NCI-H2081 treated with DMSO at 0.1 percent for 48 hours (cell line): ENCODE measurements at places on chromosomes 6 and 20.
A peak's percentile ranks its signal among the peaks of the same experiment; 100 is the strongest.

DNA sequence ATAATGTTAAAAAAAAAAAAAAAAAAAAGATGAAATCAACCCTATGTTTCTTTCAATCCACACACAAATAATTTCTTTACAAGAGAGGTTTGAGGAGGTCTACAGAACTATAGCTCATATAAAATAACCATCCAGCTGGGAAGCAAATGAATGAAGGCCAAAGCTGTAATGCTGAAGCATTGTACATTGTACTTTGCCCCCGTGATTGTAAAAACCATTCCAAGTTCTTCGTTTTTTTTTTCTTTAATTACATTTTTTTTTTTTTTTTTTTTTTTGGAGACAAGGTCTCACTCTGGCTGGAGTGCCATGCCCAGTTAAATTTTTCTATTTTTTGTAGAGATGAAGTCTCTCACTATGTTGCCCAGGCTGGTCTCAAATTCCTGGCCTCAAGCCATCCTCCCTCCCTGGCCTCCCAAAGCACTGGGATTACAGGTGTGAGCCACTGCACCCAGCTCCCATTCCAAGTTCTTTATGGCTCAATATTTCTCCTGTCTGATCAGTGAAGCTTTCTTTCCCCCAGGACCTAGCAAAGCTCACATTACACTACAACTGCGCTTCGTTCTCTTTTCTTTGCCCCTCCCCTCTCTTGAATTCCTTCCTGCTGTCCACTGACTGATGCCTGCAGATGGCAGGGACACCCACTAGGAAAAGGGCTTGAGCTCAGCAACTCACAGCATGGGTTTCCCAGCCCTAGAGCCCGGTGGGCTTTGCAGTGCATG is 53.0 kb upstream of the NOP56 start:
- no peak for DNase-seq

GRCh38 chr20:36736451-36737182 is 9.3 kb downstream of the NDRG3 start:
- no peak for DNase-seq

GRCh38 chr6:27494987-27495385 is 22.1 kb upstream of the ZNF184 start:
- DNase-seq: no peak

GRCh38 chr6:16236631-16237199 is 1.7 kb upstream of the GMPR start:
- DNase-seq: no peak

DNA sequence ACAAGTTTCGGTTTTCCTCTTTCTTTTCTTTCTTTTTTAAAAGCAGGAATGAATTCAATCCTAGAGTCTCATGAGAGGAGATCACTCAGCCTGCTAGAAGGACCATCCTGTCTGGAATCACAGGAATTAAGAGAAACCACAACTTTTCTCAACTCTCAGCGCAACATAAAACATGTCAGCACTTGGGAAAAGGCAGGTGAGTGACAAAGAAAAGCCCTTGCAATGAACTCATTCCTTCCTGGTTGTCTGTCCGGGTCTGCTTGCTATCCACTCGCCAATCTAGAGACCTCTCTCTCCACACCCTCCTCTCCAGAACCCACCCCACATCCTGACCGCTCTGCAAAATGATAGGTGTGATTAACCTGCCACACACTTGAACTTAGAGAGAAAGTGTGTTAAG is 253.8 kb downstream of the LY86 start:
- no peak for DNase-seq

DNA sequence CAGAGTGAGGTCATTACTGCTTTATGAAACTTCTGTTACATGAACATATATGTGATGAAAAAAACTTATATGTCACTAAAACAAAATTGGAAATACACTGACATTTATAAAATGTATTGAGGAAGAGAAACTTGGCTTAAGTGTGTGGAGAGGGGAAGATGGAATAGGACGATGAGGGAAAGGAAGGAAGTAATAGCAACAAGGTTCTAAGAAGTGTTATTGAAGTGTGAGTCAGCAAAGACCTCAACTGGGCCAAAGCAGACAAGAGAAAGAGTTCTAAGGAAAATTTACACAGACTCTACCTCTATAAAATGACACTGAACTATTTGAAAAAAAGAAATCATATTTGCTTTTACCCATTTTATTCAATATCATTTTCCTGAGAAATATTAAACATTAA is 38.3 kb downstream of the SNX3 start:
- no peak for DNase-seq

- no peak for DNase-seq
Measured at GRCh38 chr20:40802886-40803285, 113.8 kb upstream of the MAFB start.

DNA sequence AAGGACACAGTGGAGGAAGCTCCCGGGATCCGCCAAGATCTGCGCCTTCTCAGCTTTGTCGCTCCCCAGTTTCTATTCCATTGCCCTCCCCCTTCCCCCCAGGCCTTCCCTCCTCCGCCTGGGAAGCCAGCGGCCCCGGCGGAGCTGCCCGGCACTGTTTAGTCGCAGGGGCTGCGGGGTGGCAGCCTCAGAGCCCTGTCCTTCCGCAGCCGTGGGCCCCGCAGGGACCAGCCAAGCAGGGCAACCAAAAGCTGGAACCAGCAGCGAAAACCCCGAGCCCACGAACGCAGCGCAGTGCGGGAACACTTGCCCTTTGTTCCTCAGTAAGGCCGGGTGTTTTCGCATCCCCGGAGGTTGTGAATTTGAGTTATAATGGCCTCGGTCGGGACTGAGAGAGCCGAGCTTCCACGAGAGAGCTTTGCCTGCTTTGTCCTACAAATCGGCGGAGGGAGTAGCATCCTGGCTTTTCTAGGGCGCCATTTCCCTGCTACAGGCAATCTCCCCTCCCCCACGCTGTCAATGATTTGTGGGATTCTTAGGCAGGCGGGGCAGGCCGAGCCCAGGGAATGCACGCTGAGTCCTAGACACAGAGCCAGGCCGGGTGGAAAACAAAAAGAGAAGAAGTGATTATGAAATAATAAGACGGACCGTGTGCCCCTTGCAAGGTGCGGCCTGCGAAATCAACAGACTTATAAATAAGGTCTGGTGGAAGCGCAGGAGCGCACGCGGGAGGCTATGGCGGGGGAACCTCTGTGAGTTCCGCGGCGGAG is 4.0 kb upstream of the TUBB2B start:
- peak; percentile 88 for DNase-seq

DNA sequence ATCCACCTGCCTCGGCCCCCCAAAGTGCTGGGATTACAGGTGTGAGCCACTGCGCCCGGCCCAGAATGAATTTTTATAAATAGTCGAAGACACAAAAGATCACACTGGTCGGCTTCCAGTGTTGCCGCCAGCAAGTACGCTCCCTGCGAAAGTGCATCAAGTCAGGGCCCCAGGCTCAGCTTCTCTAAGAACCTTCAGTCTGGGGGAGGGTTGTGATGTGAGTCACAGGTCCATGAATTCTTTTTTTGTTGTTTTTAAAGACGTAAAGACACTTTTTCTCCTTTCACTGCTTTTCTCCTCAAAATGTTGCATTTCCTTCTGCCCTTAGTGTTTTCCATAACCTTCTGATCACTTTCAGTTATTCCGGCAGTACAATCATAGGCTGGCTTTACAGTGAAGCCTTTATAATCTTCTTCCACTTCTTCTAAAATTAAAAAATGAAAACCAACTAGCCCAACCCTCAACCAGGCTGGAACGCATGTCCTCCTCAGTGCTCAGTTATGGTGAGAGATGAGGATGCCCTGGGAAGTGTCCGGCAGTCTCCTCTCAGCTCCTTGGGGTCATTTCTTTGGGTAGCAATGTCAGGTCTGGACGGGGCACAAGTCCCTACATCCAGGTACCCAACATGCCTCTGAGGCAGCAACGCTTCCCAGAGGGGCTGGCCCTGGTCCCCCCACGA is 66.6 kb downstream of the CSE1L start:
- DNase-seq: no peak

- DNase-seq: no peak
Measured at GRCh38 chr6:30935018-30935417, 3.0 kb upstream of the SFTA2 start.

DNA sequence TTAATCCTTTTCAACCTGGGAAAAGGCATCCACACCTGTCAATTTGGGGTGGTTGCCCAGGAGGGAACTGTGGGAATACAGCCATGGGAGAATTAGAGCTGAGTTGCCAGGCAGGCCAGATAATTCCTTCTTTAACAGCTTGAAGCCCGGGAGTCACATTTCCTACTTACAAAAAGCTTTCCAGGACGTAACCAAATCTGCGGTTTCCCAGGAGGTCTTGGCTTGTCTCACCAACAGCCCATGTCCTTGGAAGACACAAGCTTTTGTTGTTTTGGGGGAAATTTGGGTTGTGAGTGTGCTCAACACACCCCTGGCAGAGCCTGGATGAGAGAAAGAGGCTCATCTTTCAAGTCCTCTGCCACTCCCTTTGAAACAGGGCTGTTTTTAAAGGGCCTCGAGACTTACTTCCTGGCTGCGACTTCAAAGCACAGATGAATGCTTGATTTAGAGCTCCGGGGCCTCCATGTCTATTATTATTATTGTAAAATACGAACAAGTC is 465.9 kb upstream of the BTBD3 start:
- DNase-seq: no peak

- DNase-seq: no peak
Measured at GRCh38 chr6:107867302-107867615, 43.1 kb upstream of the SCML4 start.

DNA sequence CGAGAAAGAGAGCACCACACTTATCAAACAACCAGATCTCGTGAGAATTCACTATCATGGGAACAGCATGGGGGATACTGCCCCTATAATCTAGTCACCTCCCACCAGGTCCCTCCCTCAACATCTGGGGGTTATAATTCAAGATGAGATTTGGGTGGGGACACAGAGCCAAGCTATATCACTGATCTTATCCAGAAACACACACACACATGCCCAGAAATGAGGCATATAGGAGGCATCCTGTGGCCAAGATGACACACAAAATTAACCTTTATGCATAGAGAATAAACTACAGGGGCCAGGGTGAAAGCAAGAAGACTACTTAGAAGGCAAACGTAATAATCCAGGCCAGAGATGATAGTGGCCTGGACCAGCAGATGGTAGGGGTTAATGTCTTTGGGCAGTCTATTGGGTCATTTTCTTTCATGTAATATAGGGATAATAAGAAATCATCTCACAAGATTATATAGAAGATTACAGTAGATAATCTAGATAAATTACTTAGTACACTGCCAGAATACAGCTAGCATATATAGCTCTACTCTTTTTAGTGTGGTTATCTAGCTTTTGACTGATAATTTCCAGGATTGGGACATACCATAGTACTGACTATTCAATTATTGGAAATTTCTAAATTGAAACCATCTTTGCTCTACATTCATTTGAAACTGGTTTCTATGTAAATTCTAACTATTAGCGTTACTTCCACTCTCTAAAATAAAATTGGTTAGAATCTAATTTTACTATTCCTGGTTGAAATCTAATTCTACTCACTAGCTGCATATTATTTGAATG is 20.0 kb downstream of the RNF144B start:
- no peak for DNase-seq

DNA sequence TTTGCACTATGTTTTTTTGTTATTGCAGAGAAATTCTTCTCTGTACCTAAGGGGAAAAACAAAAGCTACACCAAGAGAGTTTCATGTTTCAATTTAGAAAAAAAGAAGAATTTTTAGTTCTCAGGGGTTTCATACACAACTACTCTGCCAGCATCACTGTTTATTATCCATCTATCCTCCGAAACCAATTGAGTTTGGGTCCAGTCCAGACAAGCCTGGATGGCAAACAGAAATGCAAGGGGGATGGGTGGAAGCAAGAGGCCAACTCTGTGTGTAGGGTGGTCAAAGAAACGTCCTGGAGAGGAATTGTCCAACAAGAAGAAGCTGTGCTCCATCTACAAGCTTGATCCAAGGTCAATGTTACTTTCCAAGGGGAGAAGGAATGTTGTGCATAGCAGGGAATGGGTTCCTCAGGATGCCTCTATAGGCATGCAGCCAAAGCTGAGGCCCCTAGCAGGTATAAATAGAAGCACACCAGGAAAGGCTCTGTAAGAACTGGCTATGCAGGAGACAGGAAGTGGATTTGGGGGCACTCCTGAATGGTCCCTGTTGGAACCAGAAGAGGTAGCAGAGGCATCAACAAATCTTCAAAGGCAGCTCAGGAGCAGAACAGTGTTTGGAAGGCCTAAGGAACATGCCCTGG is 64.4 kb downstream of the FILIP1 start:
- DNase-seq: no peak

- no peak for DNase-seq
Measured at GRCh38 chr20:48302844-48303542, 517.7 kb upstream of the SULF2 start.

GRCh38 chr20:1357921-1358671 is 29.2 kb upstream of the SDCBP2 start:
- DNase-seq: no peak

DNA sequence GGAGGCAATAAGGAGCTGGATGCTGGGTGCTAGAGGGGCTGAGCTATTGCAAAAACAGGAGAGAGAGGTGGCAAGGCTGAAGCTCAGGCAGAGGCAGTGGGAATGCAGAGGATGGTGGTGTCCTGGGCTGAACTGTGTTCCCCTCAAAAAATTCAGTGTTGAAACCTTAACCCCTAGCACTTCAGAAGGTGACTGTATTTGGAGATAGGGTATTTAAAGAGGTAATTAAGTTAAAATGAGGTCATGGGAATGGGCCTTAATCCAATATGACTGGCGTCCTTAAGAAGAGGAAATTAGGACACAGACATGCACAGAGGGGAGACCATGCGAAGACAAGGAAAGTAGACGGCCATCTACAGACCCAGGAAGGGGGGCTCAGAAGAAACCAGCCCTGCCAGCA is 11.5 kb upstream of the MMP9 start:
- DNase-seq: no peak

DNA sequence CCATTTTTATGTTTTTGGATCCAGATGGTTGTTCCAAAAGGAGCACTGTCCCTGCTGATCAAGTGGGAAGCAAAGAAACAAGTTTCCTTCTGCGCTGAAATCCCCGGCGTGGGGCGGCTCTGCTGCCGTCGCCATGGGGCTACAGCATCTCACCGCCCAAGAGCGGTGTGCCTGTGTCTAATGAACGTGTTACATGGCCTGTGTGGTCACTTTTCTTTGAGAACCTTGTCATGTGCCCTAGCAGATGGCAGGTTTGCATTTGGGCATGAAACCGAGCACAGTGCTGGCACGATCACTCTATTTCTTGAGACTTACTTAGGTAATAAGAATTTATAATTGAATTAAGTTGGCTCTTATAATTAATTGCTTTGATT is 51.9 kb downstream of the ZDHHC14 start:
- DNase-seq: no peak

DNA sequence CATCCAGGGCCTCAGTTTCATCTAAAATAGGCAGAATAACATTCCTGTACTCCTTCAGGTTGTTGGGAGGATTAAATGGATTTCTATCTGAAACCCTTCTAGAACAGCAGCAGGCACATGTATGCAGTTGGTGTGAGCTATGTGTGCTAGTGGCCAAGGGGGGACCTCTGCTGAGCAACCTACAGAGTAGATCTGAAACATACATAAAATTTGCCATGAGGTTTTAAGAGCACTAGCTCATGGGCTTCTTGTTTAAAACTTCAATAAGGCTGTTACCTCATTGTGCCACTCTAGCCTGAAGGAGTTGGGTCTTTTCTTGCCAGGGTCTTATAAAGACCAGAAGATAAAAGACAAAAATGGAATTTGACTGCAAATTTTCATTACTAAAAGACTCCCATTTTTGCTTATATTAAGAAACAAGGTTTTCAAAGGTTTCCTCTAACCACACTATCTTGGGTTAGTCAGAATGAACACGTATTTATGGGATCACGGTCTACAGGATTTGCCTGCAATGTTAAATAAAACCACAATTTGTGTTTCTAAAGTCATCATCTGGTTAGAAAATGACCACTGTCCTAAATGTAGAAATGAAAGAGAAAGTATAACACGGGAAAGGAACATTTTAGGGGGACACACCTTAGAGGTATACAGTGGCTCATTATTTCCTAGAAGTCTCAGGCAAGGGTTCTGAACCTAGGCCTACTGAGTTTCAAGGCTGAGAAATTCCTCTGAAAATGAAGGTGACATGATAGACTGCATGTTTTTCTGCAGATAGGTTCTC is 144.9 kb upstream of the OLIG3 start:
- DNase-seq: no peak
